Stimulated activated CD4-positive, alpha-beta T cell treated with anti-CD3 and anti-CD28 coated beads, Interleukin-12 subunit alpha, Interleukin-12 subunit beta, amount 100 ng/mL, for 4 hours (primary cell): ENCODE measurements at places on chromosomes 6 and 20.

- DNase-seq, result peak; percentile 13
These were observed 34.1 kb upstream of the HLA-DQB1 start for GRCh38 chr6:32700391-32701040.

DNA sequence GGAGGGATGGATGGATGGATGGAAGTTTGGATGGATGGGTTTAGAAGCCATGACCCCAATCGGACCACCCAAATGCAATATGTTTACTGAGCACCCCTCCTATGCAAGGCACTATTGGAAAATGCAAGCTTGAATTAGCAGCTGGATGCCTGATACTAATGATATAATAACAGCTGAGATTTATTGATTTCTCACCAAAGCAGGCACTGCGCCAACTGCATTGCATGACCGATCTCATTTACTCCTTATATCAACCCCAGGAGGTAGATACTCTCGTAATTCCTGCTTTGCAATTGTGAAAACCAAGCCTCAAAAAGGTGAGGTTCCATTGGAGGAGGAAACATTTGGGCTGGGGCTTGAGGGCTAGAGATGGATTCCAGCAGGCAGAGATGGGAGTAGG, 89.7 kb downstream of the KCNB1 start:
- DNase-seq, result no peak

GRCh38 chr20:4029505-4030467, 14.4 kb upstream of the RNF24 start:
- DNase-seq, result no peak

DNA sequence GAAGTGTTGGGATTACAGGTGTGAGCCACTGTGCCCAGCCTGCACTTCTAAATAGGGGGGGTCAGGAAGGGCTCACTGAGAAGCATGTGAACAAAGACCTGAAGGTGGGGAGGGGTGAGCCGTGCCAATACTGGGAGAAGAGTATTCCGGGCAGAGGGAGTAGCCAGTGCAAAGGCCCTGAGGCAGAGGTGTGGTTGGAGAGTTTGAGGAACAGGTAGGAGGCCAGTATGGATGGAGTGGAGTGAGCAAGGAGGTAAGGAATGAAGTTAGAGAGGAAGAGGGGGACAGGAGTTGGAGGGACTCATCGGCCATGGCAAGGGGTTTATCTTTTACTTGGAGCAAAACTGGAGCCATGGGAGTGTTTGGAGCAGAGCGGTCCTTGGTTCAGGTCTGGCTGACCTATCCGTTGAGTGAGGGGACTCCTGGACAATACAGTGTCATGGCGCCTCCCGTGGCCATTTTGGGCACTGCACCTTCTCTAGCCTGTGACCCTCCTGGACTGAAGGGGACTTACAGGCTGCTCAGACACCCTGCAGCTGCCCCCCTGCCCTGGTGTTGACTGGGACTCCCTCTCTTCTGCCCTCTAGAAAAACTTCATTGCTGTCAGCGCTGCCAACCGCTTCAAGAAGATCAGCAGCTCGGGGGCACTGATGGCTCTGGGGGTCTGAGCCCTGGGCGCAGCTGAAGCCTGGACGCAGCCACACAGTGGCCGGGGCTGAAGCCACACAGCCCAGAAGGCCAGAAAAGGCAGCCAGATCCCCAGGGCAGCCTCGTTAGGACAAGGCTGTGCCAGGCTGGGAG, 12.1 kb downstream of the FOXS1 start:
- peak; percentile 61 for DNase-seq
